ENCODE measurements at places on chromosomes 1 and 21. TPM values are rescaled to one million over a fixed set of nuclear protein-coding genes. Genes with fewer than 3 reads are reported as not detected.

Gene FALEC
- total RNA-seq, result 1.0 TPM

Gene CBR3
- 4.1 TPM for total RNA-seq

Gene SELE
- 1.5 TPM for total RNA-seq

Gene ZBTB8A
- 9.7 TPM for total RNA-seq

DNA sequence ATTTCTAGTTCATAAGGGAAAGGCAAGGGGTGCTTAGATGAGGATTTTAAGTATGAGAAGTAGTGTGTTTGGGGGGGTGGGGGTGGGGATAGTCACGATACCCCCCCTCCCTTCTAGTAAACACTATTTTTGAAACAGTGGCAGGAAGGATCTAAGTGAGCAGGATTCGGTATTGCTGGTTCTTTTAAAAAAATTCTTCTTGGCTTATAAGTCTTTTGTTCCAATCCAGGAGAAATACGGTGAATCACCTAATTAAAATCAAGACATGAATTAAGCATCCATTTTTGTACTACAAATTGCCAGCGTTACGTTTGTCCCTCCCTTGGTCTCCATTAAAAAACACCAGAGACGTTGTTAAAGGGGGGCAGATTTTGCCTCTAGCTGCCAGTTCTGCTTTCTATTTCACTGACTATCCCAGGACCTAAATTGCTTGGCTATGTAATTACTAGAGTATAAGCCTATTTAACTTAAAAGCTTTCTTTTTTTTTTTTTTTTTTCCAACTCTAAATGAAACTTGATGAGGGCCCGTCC is 911 bp downstream of the LMO4 start:
- no peak for DNase-seq
- no peaks in the 10 kb centered on the region for H3K36me3 ChIP-seq
- H3K27me3 ChIP-seq, result no peaks in the 10 kb centered on the region
- H3K4me3 ChIP-seq, result peak overlapping the region; percentile 77

DNA sequence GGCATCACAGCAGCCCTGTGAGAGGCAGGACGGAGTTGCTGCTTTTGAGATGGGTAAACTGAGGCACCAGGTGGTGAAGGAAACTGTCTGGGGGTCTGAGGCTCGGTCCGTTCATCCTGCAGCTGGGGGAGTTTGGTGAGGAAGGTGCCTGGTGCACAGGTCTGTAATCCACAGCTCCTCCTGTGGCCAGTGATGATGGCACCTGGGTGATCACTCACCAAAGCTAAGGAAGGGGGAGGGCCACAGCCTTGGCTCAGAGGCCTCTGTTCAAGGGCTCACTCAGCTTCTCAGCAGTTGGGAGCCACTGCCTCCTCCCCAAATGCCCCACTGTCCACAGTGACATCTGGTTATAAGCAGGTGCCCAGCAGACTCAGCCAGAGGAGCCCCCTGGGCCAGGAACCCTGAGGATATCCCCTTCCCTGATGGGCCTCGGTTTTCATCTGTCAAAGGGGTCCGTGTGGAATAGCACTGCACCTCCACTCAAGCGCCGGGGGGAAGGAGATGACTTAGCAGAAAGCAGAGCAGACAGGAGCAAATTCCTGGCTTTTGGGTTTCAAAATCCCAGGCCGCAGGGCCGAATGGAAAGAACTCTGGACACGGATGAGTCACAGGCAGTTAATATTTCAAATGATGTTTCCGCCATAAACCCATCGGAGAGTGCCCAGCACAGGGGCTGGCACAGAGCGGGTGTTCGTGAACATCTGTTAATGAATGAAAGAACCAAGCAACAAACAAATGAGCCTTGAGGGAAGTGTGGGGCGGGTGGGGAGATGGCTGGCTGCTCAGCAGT is 82.8 kb downstream of the DMRTB1 start:
- no peaks in the 10 kb centered on the region for H3K27me3 ChIP-seq
- peak; percentile 54 for DNase-seq
- H3K36me3 ChIP-seq, result no peaks in the 10 kb centered on the region
- H3K27ac ChIP-seq, result no peak overlapping the region

DNA sequence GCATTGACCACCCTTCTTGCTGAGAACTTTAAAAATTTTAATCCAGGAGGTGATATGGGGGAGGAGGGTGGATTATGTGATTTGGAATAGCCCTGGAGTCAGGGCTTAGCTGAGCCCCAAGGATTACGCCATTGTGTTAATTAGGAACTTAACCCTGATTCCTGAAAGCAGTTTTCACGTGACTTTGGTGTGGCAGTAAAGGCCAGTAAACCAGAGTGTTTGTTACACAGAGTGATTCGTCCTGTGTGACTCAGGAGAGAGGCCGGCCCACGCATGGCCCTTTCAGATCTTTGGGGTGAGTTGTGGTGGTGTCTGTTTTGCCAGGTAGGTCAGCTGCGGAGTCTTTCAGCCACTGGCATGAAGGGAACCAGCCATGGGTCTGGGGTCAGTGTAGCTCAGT is 107.6 kb downstream of the NOS1AP start:
- no peak overlapping the region for H3K27ac ChIP-seq
- no peaks in the 10 kb centered on the region for H3K27me3 ChIP-seq
- no peak for DNase-seq
- no peak overlapping the region for H3K4me3 ChIP-seq

- H3K4me1 ChIP-seq, result no peaks in the 10 kb centered on the region
- H3K27ac ChIP-seq, result no peak overlapping the region
- DNase-seq, result no peak
- no peaks in the 10 kb centered on the region for H3K36me3 ChIP-seq
- no peak overlapping the region for H3K4me3 ChIP-seq
- no peaks in the 10 kb centered on the region for H3K27me3 ChIP-seq
Observed at GRCh38 chr1:185823467-185823866, 89.3 kb downstream of the HMCN1 start.

DNA sequence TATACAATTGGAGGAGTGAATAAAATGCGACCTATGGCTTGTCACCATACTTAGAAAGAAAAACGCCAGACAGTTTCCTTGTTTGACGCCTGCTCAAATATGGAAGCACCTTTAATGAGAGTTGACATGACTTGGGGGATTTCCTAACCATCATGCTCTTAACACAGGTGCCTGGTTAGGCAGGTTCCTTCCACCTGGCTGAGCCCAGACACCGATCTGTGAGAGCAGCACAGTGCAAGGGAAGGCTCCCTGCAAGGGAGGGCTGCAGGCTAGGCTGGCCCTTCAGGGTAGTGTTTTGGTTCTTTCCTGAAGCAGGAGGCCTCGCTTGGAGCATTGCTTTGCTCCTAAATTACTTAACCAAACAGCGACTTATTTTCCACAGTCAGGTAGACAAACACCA is 24.6 kb upstream of the KLHDC8A start:
- no peaks in the 10 kb centered on the region for H3K27me3 ChIP-seq
- no peak overlapping the region for H3K4me3 ChIP-seq
- DNase-seq, result no peak

GRCh38 chr1:232590744-232591082 is 39.2 kb downstream of the SIPA1L2 start:
- no peaks in the 10 kb centered on the region for H3K36me3 ChIP-seq
- H3K4me3 ChIP-seq, result no peak overlapping the region
- H3K27me3 ChIP-seq, result no peaks in the 10 kb centered on the region
- DNase-seq, result no peak

GRCh38 chr1:12506281-12507280 is 111.4 kb downstream of the DHRS3 start:
- no peak overlapping the region for H3K27ac ChIP-seq
- H3K27me3 ChIP-seq, result no peaks in the 10 kb centered on the region
- peaks cover 18% of the 10 kb centered on the region for H3K4me1 ChIP-seq
- H3K4me3 ChIP-seq, result no peak overlapping the region

DNA sequence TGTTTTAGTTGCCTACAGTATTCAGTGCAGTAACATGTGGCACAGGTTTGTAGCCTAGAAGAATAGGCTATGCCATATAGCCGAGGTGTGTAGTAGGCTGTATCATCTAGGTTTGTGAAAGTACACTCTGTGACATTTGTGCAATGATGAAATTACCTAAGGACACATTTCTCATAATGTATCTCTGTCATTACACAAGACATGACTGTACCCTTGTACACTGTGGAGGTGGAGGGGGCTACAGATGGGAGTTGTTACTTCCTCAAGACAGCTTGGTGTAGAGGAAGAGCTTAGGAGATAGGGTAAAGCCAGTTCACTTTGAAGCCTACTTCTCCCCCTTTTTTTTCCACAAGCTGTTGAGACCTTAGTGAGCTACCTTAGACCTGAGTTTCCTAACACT is 59.7 kb upstream of the RAVER2 start:
- no peak for DNase-seq
- no peak overlapping the region for H3K27ac ChIP-seq
- no peaks in the 10 kb centered on the region for H3K27me3 ChIP-seq
- H3K4me3 ChIP-seq, result no peak overlapping the region
- H3K4me1 ChIP-seq, result peaks cover 17% of the 10 kb centered on the region

DNA sequence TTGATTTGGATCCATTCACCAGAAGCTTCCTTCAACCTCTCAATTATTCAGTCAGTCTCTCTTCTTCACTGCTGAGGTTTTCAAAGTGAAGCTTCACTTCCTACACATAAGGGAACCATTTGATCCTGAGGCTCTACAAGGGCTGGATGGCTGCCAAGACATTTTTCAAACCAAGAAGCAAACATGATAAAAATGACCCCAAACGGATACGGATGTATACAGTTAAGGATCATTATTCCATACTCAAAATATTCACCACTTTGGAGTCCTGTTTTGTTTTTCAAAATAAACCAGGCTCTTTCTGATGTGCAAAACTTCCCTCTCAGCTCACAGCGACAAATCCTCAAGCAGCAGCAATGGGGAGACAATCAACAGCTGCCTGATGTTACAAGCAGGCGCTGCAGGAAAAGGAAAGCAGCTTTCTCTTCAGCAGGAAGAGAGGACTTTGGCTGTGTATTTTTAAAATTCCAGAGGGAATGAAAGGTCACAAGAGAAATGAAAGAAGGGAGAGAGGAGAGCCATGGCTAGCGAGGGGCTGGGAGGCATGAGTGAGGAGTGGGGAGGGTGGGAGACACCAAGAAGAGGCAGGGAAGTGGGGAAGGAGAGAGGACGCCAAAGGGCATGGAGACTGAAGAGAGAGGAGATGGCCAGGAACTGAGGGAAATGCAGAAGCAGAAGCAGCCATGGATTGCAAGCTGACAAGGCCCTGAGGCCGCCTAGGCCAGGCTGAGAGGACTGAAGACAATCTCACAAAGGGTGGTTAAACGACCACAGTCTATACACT is 145.4 kb downstream of the SLC45A1 start:
- H3K27ac ChIP-seq, result peak overlapping the region; percentile 81
- no peak for DNase-seq
- no peak overlapping the region for H3K4me3 ChIP-seq
- H3K36me3 ChIP-seq, result no peaks in the 10 kb centered on the region
- H3K27me3 ChIP-seq, result no peaks in the 10 kb centered on the region

DNA sequence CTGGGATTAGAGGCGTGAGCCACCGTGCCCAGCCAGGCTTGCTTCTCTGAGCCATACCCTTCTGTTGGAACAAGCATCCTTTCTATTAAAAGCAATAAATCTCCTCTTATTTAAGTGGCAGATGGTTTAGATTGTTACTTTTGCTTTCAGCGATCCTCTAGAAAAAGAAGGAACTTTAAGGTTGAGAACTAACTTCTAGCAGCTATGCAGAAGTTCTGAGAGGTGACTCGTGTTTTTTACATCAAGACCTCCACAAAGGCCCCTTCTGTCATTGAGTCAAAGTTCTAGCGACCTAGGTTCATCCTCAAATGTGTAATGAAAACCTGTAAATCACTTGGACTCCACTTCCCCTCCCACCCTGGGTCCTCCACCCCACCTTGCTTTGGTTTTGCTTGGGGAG is 30.8 kb downstream of the PLEKHO1 start:
- DNase-seq, result no peak
- H3K4me3 ChIP-seq, result no peak overlapping the region
- H3K27ac ChIP-seq, result no peak overlapping the region

DNA sequence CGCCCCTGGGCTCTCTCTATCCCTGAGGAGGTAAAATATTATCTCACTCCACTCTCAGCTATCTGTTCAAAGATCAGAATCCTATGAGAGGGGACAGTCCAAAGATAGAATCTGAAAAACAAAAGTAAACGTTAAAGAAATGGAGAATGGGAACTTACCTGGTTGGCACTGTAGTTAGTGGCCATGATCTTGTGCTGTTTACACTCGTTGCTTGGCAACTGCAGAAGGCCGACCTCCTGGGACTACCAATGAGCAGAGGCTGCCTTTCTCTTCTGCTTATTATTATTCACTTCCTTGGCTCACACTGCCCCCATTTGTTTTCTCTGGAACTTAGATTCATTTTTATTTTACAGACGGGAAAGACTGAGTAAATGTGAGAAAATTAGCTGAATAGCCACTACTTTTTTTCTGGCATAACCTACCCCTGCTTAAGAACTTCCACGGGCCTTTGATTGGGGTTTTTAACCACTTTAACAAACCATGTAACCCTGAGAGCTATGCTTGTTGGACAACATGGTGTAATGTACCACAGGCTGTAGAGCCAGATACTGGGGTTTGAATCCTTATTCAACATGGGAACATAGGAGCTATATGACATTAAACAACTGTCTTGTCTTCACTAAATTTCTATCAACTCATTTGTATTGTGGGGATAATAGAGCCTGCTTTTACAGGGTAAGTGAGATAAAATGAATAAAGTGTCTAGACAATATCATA is at the start of gene CFAP126:
TSS of gene CFAP126 (minus strand) at position 193 of the 717 bp plus-strand sequence. CDS start at position 185, 8 bp downstream.
- no peaks in the 10 kb centered on the region for H3K27me3 ChIP-seq
- peak within 1 kb of the TSS; percentile 58 for H3K27ac ChIP-seq
- peaks cover 22% of the 10 kb centered on the region for H3K36me3 ChIP-seq
- H3K4me3 ChIP-seq, result no peak within 1 kb of the TSS
- DNase-seq, result no peak
- no peaks in the 10 kb centered on the region for H3K4me1 ChIP-seq

DNA sequence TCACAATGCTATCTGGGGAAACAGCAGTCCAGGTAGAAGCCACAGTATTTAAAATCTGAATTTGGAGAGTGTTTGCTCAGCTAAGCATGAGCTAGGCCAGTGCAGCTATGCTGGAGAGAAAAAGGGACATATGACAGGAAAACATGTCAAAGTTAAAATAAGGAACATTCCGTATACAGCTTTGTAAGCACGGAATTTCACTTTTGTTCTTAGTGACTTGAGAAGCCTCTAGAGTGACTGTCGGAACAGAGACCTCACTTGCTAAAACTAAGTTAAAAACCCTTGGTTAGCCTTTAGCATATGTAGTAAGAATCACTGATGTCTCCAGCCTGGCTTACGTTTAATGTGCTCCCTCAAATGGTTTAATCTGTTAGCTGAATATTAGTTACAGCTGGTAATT is 661.7 kb downstream of the KCNT2 start:
- H3K4me1 ChIP-seq, result no peaks in the 10 kb centered on the region
- H3K36me3 ChIP-seq, result no peaks in the 10 kb centered on the region
- H3K27ac ChIP-seq, result no peak overlapping the region
- no peaks in the 10 kb centered on the region for H3K27me3 ChIP-seq
- no peak for DNase-seq
- no peak overlapping the region for H3K4me3 ChIP-seq

GRCh38 chr1:32900956-32901822 is at the start of gene TMEM54:
Gene TMEM54 (minus strand): TSS chr1:32901389. CDS start chr1:32901238, 151 bp downstream.
- H3K4me1 ChIP-seq, result peaks cover 4% of the 10 kb centered on the region
- H3K36me3 ChIP-seq, result no peaks in the 10 kb centered on the region
- peaks cover 10% of the 10 kb centered on the region for H3K27me3 ChIP-seq
- no peak within 1 kb of the TSS for H3K27ac ChIP-seq
- DNase-seq, result peak; percentile 87
- peak within 1 kb of the TSS; percentile 60 for H3K4me3 ChIP-seq

Data from upper lobe of right lung (tissue), 1 donor.